ENCODE measurements at places on chromosomes 7 and 10. TPM values are rescaled to one million over a fixed set of nuclear protein-coding genes. Genes with fewer than 3 reads are reported as not detected.

DNA sequence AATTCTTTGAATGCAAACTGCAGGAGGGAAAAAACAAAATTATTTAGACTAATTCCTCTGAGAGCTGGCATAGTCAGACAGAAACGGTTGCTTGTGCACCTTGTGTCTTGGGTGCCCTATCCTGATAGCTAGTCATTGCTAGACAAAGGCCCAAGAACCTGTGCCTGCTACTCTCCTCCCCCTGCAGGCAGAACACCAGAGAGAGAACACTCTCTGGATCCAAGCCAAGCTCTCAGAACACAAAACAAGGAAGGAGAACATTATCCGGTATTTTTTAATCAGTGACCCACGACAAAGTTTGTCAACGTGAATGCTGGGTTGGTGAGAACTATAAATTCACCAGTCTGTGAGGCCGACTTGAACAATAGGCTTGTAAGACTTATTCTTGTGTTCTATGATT lies 18.8 kb upstream of the PPP1R9A start:
- DNase-seq: no peak

Gene C10orf90
- total RNA-seq: not detected

Gene PPP1R9A
- total RNA-seq: 1.5 TPM

DNA sequence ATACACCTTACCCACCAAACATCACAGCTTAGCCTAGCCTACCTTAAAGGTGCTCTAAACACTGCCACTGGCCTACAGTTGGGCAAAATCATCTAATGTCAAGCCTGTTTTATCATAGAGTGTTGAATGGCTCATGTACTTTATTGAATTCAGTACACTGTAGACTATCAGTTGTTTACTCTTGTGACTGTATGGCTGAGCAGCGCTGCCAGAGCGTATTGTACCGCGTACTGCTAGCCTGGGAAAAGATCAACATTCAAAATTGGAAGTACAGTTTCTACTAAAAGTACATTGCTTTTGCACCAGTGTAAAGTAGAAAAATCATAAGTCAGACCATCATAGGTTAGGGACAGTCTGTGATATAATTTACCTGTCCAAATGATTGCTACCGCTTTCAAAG lies 226.8 kb downstream of the PRPF18 start:
- DNase-seq: no peak

DNA sequence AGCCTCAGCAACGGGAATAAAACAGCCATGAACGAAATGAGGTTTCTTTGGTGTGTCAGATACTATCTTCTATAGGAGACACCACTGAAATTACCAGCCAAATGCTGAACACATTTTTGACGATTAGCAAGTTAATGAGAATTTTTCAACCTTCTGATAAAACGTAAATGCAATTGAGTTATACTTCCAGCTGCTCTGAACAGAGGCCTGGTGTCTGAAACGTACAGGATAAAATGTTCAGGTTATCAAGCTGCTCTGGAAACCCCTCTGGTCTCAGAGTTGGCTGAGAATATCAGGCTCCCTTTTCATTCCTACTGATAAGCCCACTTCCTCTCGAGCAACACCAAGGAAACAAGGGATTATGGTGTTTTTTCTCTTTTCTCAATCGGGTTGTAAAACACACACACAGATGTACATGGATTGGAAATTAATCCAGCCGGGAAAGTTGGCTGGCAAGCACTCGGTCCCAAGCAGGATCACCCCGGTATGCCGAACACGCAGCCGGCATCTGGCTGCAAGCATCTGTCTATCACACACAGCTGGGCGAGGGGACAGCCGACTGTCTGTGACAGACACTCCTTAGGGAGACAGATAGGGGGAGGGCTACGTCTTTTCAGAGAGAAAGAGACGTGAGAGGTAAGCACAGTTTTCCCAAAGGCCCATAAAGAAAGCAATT lies 171.8 kb downstream of the PRKAG2 start:
- no peak for DNase-seq
